ENCODE measurements at places on chromosomes 7 and 10.

GRCh38 chr10:599767-600166 lies 89.7 kb downstream of the DIP2C start:
- no peak for DNase-seq
- peaks cover 22% of the 10 kb centered on the region for H3K4me1 ChIP-seq
- H3K4me3 ChIP-seq = no peak overlapping the region
- no peak overlapping the region for H3K27ac ChIP-seq

DNA sequence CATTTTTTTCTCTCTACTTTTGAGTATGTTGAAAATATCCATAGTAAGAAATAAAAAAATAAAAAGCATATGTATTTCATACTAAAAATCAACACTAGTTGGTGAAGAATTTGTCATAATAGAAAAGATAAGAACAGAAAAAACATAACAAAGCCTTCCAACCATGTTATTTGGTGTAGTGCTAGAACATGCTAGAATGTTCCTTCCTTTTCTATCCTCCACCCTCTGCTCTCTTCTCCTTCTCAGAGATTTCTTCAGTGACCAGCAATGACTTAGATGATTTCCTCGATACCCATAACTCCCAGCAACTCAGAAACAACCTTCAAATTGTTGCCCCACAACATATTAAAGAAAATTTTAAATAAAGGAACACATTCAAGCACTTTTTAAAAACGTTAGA lies 2.6 kb downstream of the ZC3HAV1 start:
- no peaks in the 10 kb centered on the region for H3K36me3 ChIP-seq
- H3K27ac ChIP-seq = peak overlapping the region; percentile 96
- DNase-seq = no peak
- H3K4me1 ChIP-seq = peaks cover 59% of the 10 kb centered on the region

GRCh38 chr7:79593866-79594301 lies 140.4 kb upstream of the MAGI2 start:
- DNase-seq = no peak
- no peak overlapping the region for H3K4me3 ChIP-seq
- H3K36me3 ChIP-seq = no peaks in the 10 kb centered on the region
- no peak overlapping the region for H3K27ac ChIP-seq
- no peaks in the 10 kb centered on the region for H3K27me3 ChIP-seq
- no peaks in the 10 kb centered on the region for H3K4me1 ChIP-seq

GRCh38 chr10:95767884-95768556 lies 12.1 kb downstream of the ENTPD1 start:
- H3K36me3 ChIP-seq = no peaks in the 10 kb centered on the region
- no peaks in the 10 kb centered on the region for H3K27me3 ChIP-seq
- H3K27ac ChIP-seq = peak overlapping the region; percentile 37

GRCh38 chr10:43218206-43218950 lies 48.5 kb downstream of the RASGEF1A start:
- no peaks in the 10 kb centered on the region for H3K4me1 ChIP-seq

DNA sequence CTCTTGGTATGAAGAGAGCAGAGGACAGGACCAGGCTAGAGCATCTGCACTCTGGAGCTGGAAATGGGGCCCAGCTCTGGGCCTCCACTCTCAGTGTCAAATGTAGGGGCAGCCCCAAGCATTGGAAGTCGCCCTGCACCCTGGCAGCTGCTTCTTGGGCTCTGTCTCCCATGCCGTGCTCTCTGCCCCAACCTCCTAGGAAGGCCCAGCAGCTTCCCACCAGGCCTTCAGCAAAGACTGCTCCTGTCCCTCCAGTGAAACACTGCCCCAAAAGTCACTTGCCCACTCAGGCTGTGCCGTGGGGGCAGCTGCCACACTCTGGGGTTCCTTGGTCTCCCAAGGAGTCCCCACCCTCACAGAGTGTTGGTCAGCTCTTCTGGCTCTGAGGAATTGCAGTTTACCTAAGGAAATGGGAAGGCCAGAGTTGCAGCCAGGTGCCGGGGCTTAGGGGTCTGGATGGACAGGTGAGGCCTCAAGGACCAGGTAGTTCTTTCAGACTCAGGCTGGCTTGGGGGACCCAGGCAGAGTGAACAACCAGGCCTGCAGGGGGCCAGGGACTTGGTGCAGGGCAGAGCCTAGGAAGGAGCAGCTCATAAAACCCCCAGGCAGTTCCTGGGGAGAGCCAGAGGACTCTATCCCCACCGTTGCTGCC lies 9.4 kb upstream of the OPN4 start:
- H3K27ac ChIP-seq = no peak overlapping the region
- H3K36me3 ChIP-seq = no peaks in the 10 kb centered on the region
- peak; percentile 11 for DNase-seq
- H3K4me1 ChIP-seq = peaks cover 32% of the 10 kb centered on the region
- no peaks in the 10 kb centered on the region for H3K27me3 ChIP-seq

DNA sequence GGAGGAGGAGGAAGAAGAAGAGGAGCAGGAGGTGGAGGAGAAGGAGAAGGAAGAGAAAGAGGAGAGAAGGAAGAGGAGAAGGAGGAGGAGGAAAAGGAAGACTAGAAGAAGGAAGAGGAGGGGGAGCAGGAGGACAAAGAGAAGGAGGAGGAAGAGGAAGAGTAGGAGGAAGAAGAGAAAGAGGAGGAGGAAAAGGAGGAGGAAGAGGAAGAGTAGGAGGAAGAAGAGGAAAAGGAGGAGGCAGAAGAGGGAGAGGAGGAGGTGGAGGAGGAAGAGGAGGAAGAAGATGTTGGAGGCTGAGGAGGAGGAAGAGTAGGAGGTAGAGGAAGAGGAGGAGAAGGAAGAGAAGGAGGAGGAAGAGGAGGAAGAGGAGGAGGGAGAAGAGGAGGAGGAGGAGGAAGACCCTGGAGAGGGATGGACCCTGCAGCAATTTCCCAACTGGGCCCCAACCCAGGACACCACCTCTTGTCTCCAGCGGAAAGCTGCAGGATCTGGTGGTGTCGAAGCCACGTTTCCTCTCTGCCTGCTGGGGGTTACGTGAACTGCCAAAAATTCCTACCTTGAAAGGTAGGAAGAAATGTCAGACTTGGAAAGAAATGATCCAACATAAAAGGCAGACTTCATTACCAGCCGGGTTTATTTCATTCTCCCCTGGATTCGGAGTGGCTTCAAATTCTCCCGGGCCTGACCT lies 38.9 kb downstream of the COL26A1 start:
- no peak overlapping the region for H3K27ac ChIP-seq
- H3K27me3 ChIP-seq = peaks cover 78% of the 10 kb centered on the region
- H3K4me1 ChIP-seq = peaks cover 5% of the 10 kb centered on the region
- DNase-seq = no peak
- H3K36me3 ChIP-seq = no peaks in the 10 kb centered on the region

DNA sequence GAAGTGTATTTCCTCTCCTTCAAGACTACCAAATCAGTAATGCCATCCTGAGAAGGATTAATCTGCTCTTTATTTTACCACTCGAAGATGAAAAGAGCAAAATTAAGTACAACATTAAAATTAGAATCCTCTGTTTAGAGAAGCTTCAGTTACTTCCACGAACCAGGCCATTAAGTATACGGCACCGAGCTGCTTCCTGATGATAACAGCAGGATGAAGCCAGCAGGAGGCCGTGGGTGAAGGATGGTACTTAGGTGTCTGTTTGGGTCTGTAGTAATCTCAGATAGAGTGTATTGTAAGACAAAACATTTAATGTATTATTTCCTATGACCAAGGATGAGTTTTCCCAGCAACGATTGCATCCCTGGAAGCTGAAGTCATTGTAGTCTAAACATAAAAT lies 362.8 kb downstream of the SFMBT2 start:
- H3K36me3 ChIP-seq = no peaks in the 10 kb centered on the region
- H3K27ac ChIP-seq = no peak overlapping the region
- H3K4me1 ChIP-seq = no peaks in the 10 kb centered on the region
- no peak overlapping the region for H3K4me3 ChIP-seq
- H3K27me3 ChIP-seq = no peaks in the 10 kb centered on the region
- DNase-seq = no peak

DNA sequence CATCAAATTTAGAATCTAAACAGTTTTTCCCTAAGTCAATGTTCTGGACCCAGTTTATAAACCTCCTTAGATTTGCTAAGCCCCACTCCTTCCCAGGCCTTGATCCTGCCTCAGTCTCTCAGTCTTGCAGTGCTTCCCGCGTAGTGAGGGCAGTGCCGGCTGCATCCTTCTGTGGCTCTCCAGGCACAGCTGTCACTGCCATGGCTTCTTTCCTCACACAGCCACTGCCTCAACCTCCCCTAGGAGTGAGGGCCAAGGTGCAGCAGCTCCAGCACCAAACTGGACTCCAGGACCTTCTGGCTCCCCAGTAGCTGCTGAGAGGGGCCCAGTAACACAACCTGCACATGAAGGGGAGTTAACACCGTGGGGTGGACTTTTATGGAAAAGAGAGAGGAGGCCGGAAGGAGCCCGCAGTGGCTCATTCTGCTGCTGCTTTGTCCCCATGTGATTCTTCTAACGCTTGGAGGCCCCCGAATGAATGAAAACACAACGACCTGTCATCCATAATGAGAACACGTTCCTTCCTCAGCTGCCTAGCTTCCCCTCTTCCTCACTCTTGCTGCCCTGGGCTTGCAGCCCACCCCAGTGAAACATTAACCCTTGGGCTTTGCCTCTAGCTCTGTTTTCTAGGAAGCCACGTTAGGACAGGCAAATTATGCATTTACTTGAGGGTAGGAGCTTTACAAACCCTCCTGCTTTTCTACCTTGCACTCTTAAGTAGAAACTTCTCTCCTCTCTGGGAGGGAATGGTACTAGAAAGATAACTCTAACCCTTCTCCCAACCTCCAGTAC lies 16.0 kb upstream of the UBE2H start:
- H3K27me3 ChIP-seq = no peaks in the 10 kb centered on the region
- no peaks in the 10 kb centered on the region for H3K36me3 ChIP-seq
- H3K27ac ChIP-seq = no peak overlapping the region
- H3K4me3 ChIP-seq = no peak overlapping the region

DNA sequence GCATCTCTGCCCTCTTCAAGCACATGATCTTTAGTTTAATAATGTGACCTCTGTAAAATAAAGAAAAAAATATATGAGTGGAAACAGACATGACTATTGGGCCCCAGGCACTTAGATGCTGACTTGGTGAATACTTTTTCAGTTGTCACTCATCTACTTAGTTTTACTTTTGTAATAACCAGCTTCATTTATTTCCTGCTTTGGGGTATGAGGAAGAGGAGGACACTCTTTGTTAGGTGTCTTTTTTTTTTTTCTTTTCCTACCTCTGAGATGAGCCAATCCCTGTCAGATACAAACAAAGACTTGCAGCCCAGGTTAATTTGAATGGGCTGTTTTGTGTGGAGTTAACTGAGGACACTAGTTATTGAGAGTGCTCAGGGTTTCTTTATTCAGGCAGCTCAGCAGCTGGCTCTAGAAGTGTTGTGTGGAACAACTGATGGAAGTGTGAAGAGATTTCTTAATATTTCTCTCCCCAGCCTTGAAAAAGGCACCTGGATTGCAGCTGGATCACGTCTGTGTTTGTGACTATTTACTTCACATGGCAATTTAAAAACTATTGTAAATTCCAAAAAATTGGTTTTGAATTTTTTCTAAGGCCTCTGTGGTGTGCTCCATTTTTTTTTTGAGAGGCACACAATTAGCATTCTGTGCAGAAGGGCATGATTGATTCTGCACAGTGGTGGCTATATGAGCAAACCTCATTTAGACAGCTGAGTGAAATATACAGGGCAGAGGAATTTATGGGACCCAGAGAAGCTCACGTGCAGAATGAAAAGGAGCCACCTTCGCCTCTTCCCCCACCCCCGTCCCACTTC lies 333.8 kb downstream of the LRMDA start:
- no peaks in the 10 kb centered on the region for H3K36me3 ChIP-seq
- DNase-seq = no peak
- no peaks in the 10 kb centered on the region for H3K27me3 ChIP-seq
- H3K27ac ChIP-seq = no peak overlapping the region

- H3K4me1 ChIP-seq = peaks cover 5% of the 10 kb centered on the region
- no peak overlapping the region for H3K4me3 ChIP-seq
Observed at GRCh38 chr7:105782391-105783042, 93.9 kb downstream of the ATXN7L1 start.

GRCh38 chr10:73762915-73763314 lies 18.7 kb downstream of the SEC24C start:
- no peak overlapping the region for H3K4me3 ChIP-seq
- H3K27me3 ChIP-seq = no peaks in the 10 kb centered on the region
- DNase-seq = no peak
- no peak overlapping the region for H3K27ac ChIP-seq

- peaks cover 36% of the 10 kb centered on the region for H3K36me3 ChIP-seq
- H3K4me3 ChIP-seq = no peak overlapping the region
- peaks cover 74% of the 10 kb centered on the region for H3K4me1 ChIP-seq
- DNase-seq = no peak
- H3K27me3 ChIP-seq = no peaks in the 10 kb centered on the region
Observed at GRCh38 chr10:44993922-44994751, 6.6 kb upstream of the ZNF22 start.

DNA sequence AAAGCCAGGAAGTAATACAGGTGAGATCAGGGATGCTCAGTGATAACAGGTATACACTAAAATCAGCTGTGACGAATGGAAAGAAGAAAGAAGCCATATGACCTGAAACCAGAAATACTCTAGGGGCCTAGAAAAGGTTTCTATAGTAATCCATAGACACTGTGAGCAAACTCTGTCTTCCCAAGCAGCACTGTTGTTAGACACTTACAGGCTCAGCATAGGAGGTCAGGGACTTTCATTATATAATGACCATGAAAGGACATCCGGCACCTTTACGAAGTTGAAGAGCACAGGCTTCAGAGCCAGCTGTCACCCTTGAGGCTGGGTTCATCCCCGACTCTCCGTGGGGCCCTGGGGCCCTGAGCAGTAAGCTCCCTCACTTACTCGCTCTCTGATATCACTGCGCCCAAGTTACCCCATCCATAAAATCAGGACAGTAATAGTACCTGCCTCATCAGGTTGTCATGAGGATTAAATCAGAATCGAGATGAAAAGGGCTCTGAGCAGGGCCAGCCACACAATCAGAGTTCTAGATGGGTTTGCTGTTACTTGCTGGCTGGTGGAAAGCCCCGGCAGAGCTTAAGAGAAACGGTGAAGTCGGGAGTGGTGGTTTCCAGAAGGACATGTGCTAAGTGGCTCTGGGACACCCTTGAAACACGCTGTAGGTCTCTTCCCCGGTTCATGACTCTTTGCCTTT lies 79.5 kb downstream of the ITIH5 start:
- no peak for DNase-seq
- H3K4me1 ChIP-seq = peaks cover 2% of the 10 kb centered on the region
- H3K27me3 ChIP-seq = no peaks in the 10 kb centered on the region
- H3K4me3 ChIP-seq = no peak overlapping the region

DNA sequence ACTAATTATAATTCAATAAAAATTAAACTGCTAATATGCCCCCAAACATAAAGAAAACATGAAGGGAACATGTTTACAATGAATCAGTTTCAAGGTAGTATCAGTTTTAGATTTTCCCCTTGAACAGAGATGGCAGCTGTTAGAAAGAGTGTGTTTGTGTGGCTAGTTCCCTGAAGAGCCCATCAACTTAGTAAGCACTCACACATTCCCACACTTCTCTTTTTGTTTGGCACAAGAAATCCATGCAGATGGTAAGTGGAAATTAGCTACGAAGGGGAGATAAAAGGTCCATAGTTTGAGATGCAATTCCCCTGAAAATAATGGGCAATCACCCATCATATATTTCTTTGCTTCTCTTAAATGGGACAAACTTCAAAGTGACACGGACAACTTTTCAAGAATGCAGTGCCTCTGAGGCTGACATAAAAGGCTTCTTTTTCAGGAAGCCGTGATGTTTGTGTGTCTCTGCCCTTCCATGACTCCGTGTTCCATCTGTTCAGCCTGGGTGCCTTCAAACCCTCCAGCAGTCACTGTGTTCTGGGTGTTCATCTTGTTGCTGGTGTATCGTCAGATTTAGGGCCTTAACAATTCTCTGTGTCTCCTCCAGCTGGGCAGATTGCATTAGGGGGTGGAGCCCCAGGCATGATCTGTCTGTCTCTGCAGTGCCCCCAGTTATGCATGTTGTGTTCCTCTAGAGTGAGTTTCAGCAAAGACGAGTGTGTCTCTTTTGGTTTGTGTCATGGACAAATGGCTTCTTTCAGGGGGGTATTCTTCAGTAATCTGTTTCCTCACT lies 259.5 kb upstream of the NPY start:
- H3K27me3 ChIP-seq = no peaks in the 10 kb centered on the region
- H3K27ac ChIP-seq = no peak overlapping the region
- no peaks in the 10 kb centered on the region for H3K4me1 ChIP-seq
- no peak for DNase-seq
- H3K4me3 ChIP-seq = no peak overlapping the region
